ENCODE measurements at places on chromosomes 12 and 14. TPM values are rescaled to one million over a fixed set of nuclear protein-coding genes. Genes with fewer than 3 reads are reported as not detected.
A peak's percentile ranks its signal among the peaks of the same experiment; 100 is the strongest.

- H3K4me3 ChIP-seq = no peak overlapping the region
- peaks cover 20% of the 10 kb centered on the region for H3K36me3 ChIP-seq
- peak; percentile 50 for DNase-seq
- H3K27ac ChIP-seq = no peak overlapping the region
- no peaks in the 10 kb centered on the region for H3K4me1 ChIP-seq
- no peaks in the 10 kb centered on the region for H3K27me3 ChIP-seq
Measured at GRCh38 chr12:7144414-7145120, 14.4 kb downstream of the CLSTN3 start.

- H3K4me3 ChIP-seq = no peak overlapping the region
- H3K4me1 ChIP-seq = peaks cover 10% of the 10 kb centered on the region
- no peaks in the 10 kb centered on the region for H3K36me3 ChIP-seq
Measured at GRCh38 chr12:94768398-94769046, 118.2 kb upstream of the TMCC3 start.

- no peak overlapping the region for H3K27ac ChIP-seq
- H3K36me3 ChIP-seq = no peaks in the 10 kb centered on the region
- H3K4me1 ChIP-seq = no peaks in the 10 kb centered on the region
- no peak for DNase-seq
- H3K27me3 ChIP-seq = peaks cover 22% of the 10 kb centered on the region
Measured at GRCh38 chr14:101153691-101154090, 250.2 kb upstream of the RTL1 start.

- H3K27ac ChIP-seq = peak overlapping the region; percentile 90
- no peak overlapping the region for H3K4me3 ChIP-seq
- H3K4me1 ChIP-seq = peaks cover 47% of the 10 kb centered on the region
- H3K36me3 ChIP-seq = no peaks in the 10 kb centered on the region
Measured at GRCh38 chr12:124767066-124767821, 96.4 kb downstream of the SCARB1 start.

- H3K36me3 ChIP-seq = no peaks in the 10 kb centered on the region
- H3K4me1 ChIP-seq = no peaks in the 10 kb centered on the region
- no peaks in the 10 kb centered on the region for H3K27me3 ChIP-seq
- H3K4me3 ChIP-seq = no peak overlapping the region
Measured at GRCh38 chr12:113649256-113649830, 177.7 kb upstream of the LHX5 start.

DNA sequence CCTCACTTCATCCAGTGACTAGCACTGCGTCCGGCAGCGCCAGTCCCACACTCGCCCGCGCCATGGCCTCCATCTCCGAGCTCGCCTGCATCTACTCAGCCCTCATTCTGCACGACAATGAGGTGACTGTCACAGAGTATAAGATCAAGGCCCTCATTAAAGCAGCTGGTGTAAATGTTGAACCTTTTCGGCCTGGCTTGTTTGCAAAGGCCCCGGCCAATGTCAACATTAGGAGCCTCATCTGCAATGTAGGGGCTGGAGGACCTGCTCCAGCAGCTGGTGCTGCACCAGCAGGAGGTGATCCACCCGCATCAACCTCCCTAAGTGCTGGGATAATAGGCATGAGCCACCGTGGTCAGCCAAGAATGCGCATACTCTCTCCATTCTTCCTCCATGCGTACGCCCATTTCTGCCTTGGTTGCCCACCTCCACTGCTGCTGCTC lies 59.9 kb downstream of the IRF2BPL start:
- no peaks in the 10 kb centered on the region for H3K27me3 ChIP-seq
- no peak overlapping the region for H3K27ac ChIP-seq
- H3K36me3 ChIP-seq = no peaks in the 10 kb centered on the region
- no peak for DNase-seq

- no peaks in the 10 kb centered on the region for H3K4me1 ChIP-seq
- peak overlapping the region; percentile 72 for H3K27ac ChIP-seq
- H3K36me3 ChIP-seq = peaks cover 9% of the 10 kb centered on the region
- no peaks in the 10 kb centered on the region for H3K27me3 ChIP-seq
- no peak for DNase-seq
- no peak overlapping the region for H3K4me3 ChIP-seq
Measured at GRCh38 chr12:1962051-1963020, 41.9 kb downstream of the DCP1B start.

GRCh38 chr12:42481368-42481767 lies 108.2 kb downstream of the PRICKLE1 start:
- no peaks in the 10 kb centered on the region for H3K4me1 ChIP-seq
- H3K27me3 ChIP-seq = no peaks in the 10 kb centered on the region
- no peak for DNase-seq
- peak overlapping the region; percentile 86 for H3K27ac ChIP-seq
- no peaks in the 10 kb centered on the region for H3K36me3 ChIP-seq
- H3K4me3 ChIP-seq = no peak overlapping the region

DNA sequence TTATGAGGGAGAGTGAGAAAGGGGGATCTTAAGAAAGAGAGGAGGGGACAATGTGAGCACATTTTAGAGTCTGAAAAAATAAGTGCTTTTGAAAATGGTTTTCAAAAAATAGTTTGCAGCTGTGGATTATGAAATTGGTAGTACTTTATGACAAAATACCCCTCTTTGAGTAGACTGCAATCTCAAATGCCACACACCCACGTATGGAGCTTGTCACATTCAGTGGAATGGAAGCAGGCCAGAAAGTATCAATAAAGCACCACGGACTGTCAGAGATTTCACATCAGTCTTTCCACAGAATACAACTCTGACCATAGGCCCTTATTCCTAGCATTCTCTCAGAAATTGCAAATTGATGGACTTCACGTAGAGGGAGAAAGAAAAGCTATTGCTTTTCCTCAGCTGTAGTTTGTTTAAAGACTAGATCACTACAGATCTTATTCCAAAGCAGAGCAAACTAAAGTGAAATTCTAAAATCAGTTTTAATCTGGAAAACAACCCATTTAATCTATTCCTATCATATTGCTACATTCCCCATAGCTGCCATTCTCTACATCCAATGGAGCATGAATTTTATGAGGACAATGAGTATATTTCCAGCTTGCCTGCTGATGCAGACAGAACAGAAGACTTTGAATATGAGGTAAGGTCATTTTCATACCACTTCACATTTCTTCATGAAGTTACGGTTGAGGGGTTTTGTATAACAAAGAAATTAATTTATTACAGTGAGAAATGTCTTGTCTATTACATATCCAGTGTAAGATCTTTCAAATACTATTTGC lies 321.3 kb downstream of the PDZRN4 start:
- no peaks in the 10 kb centered on the region for H3K27me3 ChIP-seq
- H3K4me3 ChIP-seq = no peak overlapping the region
- no peak for DNase-seq
- no peak overlapping the region for H3K27ac ChIP-seq
- H3K4me1 ChIP-seq = no peaks in the 10 kb centered on the region

DNA sequence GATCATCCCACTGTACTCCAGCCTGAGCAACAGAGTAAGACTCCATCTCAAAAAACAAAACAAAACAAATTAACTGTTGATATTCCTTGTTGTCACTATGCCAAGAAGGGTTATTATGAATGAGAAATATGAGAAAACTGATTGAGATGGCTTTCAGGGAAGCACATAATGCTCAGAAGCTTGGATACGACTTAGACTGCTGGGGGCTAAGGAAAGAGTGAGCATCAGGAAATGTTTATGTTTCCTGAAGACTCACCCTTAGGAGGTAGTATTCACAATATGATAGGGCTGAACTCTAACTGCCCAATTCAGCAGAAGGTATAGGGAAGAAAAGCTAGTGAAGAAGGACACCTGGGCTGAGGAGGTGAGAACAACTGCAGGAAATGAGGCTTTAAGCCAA lies 6.3 kb downstream of the STYK1 start:
- no peak overlapping the region for H3K4me3 ChIP-seq
- H3K4me1 ChIP-seq = no peaks in the 10 kb centered on the region
- no peaks in the 10 kb centered on the region for H3K36me3 ChIP-seq
- no peaks in the 10 kb centered on the region for H3K27me3 ChIP-seq
- no peak overlapping the region for H3K27ac ChIP-seq

- no peak overlapping the region for H3K27ac ChIP-seq
- no peaks in the 10 kb centered on the region for H3K36me3 ChIP-seq
- no peak overlapping the region for H3K4me3 ChIP-seq
- no peak for DNase-seq
- no peaks in the 10 kb centered on the region for H3K4me1 ChIP-seq
Measured at GRCh38 chr12:62533087-62533754, 66.6 kb downstream of the MON2 start.

Gene OAS2
- 28.8 TPM for polyA plus RNA-seq

Gene OLR1
- 0.10 TPM for polyA plus RNA-seq

Gene KLRC4
- 0.23 TPM for polyA plus RNA-seq

Gene RFLNA
- 17.6 TPM for polyA plus RNA-seq

Gene CNTN1
- 0.46 TPM for polyA plus RNA-seq

Gene TMPRSS12
- polyA plus RNA-seq = not detected

Gene ZCRB1
- polyA plus RNA-seq = 42.6 TPM

Gene ADAMTS20
- not detected for polyA plus RNA-seq

Gene C12orf60
- 0.96 TPM for polyA plus RNA-seq

Measured in sigmoid colon (tissue), 7 donors.